Prostate gland (tissue), 2 donors: ENCODE measurements at places on chromosomes 1 and 21.
A peak's percentile ranks its signal among the peaks of the same experiment; 100 is the strongest.

GRCh38 chr1:236303675-236304074 is 21.9 kb upstream of the ERO1B start:
- no peak for DNase-seq

DNA sequence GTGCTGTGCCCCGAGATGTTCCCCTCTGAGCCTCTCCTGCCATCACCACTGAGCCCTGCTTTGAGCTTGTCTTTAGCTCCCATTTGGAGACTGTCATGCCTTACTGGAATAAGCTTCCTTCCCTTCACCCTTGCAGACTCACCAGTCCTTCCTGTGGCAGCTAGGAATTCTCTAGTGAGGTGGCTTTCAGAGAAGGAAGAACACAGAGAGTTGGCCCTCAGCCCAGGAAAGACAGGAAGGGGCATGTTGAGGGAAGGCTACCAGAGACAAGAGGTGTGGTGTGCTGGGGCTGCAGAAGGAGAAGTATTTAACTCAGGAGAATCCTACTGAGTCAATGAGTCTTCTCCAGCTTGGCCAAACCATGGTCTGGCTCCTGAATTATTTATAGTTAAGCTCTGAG is 76.3 kb downstream of the UCK2 start:
- peak; percentile 89 for DNase-seq

DNA sequence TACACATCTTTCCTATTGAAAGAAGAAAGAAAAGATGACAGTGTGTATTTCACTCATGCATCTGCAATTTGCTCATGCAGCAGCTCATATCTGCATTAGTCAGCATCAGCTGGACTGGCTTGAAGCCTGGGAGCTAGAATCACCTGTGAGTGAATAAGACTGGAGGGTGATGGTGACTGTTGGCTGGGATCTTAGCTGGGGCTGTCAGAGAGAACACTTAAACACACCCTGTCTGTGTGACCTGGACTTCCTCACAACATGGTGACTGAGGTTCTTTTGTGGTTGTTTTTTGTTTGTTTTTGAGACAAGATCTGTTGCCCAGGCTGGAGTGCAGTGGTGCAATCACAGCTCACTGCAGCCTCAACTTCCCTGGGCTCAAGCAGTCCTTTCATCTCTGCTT is 24.9 kb downstream of the KLHDC7A start:
- no peak for DNase-seq

- DNase-seq: peak; percentile 56
These were observed 4.1 kb upstream of the TFAP2E start for GRCh38 chr1:35568975-35569395.

DNA sequence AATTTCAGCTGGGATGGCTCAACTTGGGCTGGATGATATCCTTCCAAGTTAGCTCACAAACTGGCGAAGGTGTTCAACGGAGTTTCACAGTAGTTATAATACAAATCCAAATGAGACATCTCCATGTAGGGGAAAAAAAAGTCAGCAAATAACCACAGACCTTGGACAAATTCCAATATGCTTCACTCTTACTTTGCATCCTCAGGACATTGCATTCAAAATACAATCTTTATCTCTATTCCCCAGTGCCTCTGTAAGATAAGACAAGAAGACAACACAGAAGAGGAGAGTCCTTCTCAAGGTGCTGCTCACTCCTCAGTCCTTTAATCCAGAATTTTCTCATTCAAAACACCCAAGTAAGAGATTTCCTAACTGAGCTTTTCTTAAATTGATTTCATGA is 1797.7 kb downstream of the MRPL39 start:
- no peak for DNase-seq

- DNase-seq: no peak
These were observed 83.0 kb upstream of the ZC3H12A start for GRCh38 chr1:37391211-37392011.

DNA sequence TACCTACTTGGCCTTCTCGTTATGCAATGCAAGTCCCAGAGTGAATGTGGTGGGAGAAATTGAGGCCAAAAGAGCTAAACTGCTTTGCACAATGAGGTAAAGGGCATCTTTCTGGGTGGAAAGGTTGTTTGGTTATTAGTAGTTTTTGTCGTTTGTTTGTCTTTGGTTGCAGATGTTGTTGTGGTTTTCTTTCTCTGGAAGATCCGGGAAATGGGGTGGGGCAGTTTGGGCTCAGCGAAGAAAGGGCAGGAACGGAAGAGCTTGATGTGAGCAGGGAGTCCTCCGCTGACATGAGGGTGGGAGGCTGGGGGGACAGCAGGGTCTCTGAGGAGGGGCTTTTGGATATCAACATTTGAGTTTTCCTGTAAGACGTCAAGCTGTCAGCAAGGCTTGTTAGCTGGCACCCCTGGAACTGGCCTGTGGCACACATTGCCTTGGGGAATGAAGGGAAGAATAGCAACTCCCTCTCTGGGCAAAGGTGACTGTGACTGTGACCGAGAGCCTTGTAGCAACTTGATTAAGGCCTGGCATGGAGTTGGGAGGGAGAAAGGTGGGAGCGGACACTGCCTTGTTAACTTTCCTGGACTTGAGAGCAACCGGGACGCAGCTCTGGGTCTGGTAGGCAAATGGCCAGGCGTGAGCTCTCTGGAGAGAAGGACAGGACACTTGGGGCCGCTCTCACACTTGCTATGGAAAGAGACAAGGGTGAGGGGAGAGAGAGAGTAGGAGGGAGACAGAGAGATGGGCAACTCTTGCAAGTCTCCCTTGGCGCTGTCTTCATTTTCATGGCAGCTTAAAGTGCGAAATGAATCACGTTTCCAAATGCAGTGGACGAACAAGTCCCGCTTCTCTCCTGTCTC is 15.4 kb upstream of the OPRD1 start:
- DNase-seq: no peak

DNA sequence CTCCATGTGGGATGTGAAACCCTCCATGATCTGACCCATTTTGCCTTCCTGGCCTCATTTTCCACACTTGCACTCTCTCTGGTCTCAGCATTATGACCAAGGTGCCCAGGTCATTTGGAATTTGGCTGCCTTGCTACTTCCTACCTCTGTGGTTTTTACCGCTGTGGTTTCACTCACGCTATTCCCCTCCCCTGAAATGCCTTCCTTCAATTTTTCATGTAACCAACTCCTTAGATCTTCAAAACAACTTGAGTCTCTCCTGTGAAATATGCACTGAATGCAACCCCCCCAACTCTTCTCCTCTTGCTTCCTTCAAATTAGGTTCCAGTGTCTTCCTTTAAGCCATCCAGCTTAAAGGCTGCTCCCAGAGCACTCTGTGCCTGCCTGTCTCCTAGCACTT is 50.1 kb downstream of the PHC2 start:
- DNase-seq: no peak

DNA sequence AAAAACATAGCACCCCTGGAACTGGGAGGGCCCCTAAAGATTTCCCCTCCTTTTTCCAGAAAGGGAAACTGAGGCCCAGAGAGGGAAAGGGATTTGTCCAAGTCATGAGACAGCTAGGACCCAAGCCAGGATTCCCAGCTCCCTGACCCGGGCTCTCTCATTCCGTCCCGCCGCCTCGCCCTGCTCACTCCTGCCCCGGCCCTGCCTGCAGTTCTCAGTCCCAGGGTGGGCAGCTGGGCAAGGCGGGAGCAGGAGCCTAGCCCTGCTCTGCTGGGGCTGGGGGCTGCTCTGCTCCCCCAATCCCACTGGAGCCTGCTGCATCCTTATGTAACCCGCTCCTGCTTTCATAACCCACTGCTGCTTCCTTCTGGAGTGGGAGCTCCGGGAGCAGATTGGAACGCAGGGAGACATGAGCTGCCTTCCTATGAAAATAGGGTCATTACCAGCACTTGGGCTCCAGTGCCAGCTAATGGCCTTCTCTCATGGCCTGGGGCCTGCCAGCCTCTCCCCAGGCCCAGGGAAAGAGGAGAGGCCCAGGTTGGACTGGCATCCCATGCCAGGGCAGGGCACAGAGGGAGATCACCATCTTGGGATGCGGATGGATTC is 84.5 kb downstream of the CAMK2N1 start:
- no peak for DNase-seq

DNA sequence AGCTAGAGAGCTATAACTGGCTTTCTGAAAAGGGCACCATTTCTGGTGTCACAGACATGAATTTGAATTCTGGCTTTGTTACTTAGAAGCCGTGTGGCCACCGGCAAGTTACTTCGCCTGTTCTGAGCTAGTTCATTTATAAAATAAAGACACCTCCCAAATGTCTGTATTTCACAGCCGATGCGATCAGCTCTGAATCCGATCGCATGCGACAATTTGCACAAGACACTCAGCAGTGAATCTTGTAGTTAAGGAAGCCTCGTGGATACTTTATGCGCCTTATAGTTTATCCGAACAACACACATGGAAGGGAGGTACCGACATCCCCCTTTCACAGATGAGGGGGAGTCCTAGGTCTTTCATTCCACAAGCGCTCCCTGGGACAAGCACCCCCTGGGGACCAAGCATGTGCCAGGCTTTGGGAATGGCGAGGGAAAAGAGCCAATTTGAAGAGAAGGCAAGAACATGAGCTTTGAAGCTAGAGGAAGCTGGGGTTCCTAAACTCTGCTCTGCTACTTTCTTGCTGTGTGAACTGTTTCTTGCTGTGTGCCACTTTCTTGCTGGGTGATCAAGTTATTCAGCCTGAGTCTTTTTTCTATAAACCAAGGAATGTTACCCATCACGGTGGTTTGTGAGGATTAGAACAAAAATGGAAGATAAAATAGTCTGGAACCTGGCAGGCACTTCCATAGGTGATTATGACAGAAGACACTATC is 3.9 kb downstream of the ID3 start:
- no peak for DNase-seq

- no peak for DNase-seq
These were observed 228.0 kb upstream of the TMEM51 start for GRCh38 chr1:14925336-14926136.

- no peak for DNase-seq
These were observed at the start of gene SLAMF1 for GRCh38 chr1:160646711-160647328. TSS of gene SLAMF1 (minus strand) at chr1:160647044. CDS start at chr1:160646945, 99 bp downstream.

GRCh38 chr1:143652744-143653428 is 318.9 kb downstream of the FAM72C start:
- no peak for DNase-seq

DNA sequence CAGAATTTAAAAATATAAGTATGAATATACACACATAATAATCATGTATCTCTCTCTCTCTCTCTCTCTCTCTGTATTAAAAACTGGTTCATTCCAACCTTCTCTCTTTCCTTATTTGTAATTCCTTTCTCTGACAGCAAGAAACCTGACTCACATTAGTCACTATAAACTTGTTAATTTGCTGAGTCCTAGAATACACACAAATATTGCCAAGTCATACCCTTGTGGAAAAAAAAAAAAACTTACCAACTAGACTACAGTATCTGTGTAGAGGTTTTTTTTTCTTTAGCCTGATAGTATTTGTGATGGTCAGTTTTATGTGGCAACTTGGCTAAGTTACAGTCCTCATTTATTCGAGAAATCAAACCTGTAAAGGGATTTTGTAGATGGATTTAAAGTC is 26.3 kb upstream of the NHLH2 start:
- DNase-seq: no peak

DNA sequence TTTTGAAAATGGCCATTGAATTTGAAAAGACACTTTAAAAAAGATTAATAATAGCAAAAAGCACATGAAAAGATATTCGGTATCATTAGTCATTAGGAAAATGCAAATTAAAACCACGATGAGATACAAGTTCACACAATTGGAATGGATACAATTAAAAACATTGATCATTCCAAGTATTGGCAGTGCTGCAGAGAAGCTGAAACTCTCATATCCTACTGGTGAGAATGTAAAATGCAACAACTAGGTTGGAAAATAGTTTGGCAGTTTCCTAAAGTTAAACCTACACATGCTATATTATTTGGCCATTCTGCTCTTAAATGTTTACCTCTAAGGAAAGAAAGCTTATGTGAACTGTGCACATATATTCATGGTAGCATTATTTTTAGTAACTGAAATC is 838.7 kb upstream of the PRMT6 start:
- no peak for DNase-seq

DNA sequence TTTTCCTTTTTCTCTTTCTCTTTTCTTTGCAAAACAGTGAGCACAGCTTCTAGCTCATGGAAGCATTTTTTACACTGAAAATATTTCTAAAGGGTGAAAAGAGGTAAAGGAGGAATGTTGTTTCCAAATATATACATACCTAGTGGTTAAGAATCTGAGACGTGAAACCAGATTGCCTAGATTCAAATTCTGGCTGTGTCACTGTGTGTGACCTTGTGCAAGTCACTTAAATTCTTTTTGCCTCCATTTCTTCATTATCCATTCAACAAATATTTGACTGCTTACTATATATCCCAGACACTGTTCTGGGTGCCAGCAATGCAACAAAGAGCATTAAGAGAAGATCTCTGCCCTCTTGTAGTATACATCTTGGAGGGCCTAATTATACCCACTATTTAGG is 53.3 kb downstream of the ZFYVE9 start:
- no peak for DNase-seq

- no peak for DNase-seq
These were observed 332.1 kb downstream of the KIF26B start for GRCh38 chr1:245486775-245487470.

GRCh38 chr1:98264727-98265126 is 343.9 kb upstream of the DPYD start:
- no peak for DNase-seq

- DNase-seq: no peak
These were observed 56.1 kb downstream of the HSF2BP start for GRCh38 chr21:43603233-43603626.

DNA sequence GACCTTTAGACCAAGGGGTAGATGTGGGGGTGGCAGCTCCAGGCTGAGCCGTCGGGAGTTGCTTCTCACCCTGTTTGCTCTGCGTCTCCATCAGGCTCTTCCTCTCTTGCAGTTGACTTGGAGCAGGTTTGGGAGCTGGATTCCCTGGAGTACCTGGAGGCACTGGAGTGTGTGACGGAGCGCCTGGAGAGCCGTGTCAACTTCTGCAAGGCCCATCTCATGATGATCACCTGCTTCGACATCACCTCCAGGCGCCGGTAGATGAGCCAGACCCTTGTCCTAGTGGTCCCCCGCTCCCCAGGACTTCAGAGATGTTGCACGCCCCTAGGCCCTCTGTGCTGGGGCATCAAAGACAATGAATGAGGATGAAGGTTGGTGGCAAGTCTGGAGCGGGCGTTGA is 547.6 kb downstream of the KIF26B start:
- DNase-seq: no peak

- no peak for DNase-seq
These were observed 431 bp downstream of the ARPC5 start for GRCh38 chr1:183635099-183635605.

GRCh38 chr1:111082421-111083203 is 57.3 kb downstream of the DRAM2 start:
- no peak for DNase-seq

- no peak for DNase-seq
These were observed 27.0 kb downstream of the ZC3H11B start for GRCh38 chr1:219585837-219586455.

DNA sequence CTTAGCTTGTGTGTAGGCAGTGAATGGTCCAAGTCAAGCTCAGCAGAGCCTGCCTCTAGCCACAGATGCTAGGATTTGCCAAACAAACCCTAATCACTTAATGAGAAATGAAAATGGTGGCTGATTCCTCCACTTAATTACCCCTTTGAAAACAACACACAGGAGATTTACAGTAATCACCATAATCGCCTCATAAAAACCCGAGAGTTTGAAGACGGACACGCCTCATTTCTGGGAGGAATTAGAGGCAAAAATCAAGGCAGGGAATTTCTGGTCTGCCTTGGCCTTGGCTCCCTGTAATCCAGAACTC is 16.3 kb upstream of the FOXE3 start:
- no peak for DNase-seq

GRCh38 chr1:20280906-20281305 is 9.8 kb upstream of the VWA5B1 start:
- no peak for DNase-seq
